ENCODE measurements at places on chromosomes 5 and 9.

DNA sequence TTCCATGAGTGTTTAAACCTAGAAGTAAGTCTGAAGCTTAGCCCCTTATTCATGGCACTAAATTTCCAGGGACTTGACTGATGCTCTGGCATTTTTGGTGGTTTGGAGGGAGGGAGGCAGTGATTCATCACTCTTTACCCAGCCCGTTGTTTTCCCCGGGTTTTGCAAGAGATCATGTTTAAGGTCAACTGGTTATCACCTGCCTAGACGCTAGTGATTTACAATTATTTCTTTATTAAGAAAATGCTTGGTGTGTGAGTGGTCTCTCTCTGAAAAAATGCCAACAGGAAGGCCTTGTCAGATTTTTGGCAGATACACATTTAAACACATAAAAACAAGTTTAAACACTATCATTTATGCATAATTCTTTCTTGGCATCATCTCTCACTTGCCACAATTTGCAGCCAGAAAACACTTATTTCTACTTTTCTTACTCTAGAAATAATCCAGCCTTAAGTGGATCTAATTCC lies 737.9 kb upstream of the ZNF608 start:
- DNase-seq: no peak

- DNase-seq: no peak
Observed at GRCh38 chr9:122381206-122381950, 10.6 kb downstream of the PTGS1 start.

GRCh38 chr9:89750117-89750791 lies 145.4 kb downstream of the GADD45G start:
- no peak for DNase-seq

- DNase-seq: no peak
Observed at GRCh38 chr5:79062436-79062835, 7.0 kb downstream of the DMGDH start.

GRCh38 chr9:95989297-95989696 lies 113.8 kb downstream of the ERCC6L2 start:
- DNase-seq: no peak

DNA sequence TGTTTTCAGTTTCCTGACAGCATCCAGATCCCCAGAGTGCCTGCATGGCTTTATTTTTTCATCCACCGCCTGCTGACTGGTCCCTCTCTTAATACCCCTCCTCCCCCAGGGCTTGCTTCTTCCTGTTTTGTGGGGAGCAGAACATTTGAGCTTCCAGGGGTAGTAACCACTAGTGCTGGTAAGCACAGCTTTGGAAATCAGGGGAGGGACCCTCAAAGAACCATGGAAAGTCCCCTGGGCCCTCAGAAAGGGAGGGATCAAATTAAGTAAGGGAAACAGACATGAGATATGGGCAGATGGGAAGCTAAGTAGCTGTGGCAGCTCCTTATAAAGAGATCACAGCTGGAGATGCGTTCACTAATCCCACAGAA lies 26.8 kb downstream of the GRIA1 start:
- DNase-seq: no peak

- DNase-seq: no peak
Observed at GRCh38 chr5:141951332-141951781, 6.6 kb downstream of the PCDH12 start.

DNA sequence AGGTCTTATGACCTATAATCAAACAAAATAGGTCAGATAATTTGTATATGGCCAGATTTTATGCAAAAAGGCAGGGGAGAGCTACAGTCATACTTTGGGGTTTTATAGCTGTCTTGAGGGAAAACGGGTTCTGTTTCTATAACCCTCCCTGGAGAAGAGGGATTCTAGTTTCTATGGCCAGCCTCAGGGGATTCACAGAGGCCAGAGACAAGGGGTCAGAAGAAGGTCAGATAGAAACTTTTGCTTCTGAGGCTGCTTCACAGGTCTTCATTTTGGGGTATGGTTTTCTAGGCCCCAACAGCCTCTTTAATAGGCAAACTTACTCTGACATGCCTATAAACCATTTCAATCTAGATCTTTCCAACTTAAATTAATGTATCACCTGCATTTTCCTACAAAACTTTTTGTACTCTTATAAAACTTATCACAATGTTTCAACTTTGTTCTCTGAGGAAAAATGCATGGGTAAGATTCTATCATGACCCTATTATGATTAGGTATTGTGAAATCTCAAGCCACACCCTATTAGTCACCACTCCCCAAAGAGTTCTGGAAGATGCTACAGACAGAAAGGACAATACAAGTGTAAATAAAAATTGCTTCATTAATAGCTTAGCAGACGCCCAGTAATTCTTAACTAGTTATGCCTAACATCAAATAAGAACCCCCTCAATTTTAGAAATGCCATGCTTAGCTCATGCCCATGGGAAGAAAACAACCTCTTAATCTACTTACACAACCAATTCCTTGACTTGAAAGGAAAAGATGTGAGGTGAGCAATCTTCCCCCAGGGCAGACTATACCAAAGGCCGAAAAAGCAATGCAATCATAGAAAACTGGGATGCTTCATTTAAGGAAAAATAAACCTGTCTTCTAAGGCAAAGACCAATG lies 396.6 kb downstream of the TLR4 start:
- DNase-seq: no peak

GRCh38 chr9:23665635-23666034 lies 160.4 kb downstream of the ELAVL2 start:
- DNase-seq: no peak

DNA sequence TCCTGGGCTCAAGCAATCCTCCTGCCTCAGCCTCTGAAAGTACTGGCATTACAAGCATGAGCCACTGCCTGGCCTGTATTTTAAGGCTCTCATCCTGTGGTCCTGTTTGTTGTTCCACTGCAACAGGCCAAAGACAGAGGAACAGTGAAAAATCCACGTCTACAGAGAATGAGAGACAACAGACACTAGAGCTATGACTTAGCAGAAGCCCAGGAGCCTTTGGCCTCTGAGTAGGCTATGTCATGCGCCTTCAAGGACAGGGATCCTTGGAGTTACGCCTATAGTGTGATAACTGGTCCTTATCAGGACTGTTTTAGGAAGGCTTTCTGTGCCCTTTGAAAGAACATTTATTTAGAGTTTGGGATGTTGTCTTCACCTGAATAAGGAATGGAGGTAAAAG lies 10.5 kb downstream of the POC5 start:
- no peak for DNase-seq

DNA sequence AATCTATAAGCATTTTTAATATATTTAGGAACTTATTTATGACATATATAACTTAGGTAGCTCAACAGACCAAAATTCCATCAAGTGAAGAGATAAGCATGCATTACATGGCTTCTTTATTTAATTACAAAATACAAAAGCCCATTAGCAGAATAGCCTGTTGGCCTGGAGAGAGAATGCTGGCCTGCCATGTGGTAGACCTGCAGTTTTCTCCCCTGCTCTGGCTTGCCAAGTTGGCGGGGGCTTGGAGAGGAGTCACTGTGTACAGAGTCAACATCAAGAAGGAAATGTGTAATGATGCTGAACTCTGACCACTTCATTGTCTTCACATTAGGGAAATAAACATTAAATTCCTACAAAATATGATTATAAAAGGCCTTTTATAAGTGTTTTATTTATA lies 69.8 kb upstream of the CNTLN start:
- DNase-seq: no peak

- DNase-seq: no peak
Observed at GRCh38 chr5:124544366-124545055, 201.9 kb downstream of the ZNF608 start.

GRCh38 chr5:159419576-159419975 lies 89.3 kb upstream of the IL12B start:
- no peak for DNase-seq

GRCh38 chr5:4205398-4205797 lies 609.8 kb downstream of the IRX1 start:
- DNase-seq: no peak

GRCh38 chr5:172692981-172693380 lies 51.9 kb downstream of the NEURL1B start:
- no peak for DNase-seq

DNA sequence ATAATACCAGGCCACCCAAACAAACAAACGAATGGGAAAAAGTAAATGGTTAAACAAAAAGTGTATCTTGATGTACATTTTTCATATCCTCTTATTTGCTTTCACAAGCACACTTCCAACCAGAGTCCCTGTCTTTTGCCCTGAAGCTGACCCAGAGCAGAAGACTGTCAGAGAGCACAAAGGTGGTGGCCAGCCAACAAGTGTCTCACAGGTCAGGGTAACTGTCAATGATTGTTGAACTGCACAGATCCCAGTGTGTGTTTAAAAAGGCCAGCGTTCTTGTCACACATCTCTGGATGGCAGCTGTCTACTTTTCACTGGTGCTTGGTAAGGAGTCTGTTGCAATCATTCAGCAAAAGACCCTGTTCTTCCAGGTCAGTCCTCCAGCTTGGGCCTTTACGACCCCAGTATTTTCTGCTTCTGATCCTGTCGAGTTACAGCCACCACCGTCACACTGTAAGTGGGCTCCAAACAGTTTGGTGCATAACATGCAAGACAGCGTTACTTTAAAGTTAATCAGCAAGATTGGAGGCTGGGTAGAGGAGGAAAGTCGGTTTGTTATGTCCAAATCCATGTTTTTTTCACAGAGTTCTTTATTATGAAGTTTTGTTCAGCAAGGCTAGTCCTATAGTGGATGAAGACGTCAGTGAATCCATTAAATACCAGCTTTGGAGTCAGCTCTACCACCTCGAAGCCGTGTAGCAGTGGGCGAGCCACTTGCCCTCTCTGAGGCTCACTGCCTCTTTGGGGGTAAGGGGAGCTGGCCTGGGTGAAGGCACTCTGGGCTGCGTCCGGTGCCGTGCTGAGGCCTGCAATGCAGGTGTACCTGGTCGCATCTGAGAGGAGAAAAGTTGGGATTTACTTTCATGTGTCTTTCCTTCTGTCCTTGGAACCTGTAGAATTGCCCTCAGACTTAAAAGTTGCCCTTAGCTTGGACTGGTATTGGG lies 265.7 kb downstream of the AOPEP start:
- no peak for DNase-seq

All from thymus (tissue), 14 donors.